ENCODE measurements at places on chromosomes 16 and 17. TPM values are rescaled to one million over a fixed set of nuclear protein-coding genes. Genes with fewer than 3 reads are reported as not detected.
A peak's percentile ranks its signal among the peaks of the same experiment; 100 is the strongest.

Gene TMEM231
- 12.6 TPM for total RNA-seq

Gene SPN
- 225 TPM for total RNA-seq

Gene CA5A
- not detected for total RNA-seq

Gene FAAP100
- total RNA-seq, result 51.2 TPM

Gene HSF5
- total RNA-seq, result not detected

Gene DCTPP1
- 124 TPM for total RNA-seq

Gene PMFBP1
- 0.27 TPM for total RNA-seq

Gene SDK2
- total RNA-seq, result 0.09 TPM

Gene TOM1L1
- 29.2 TPM for total RNA-seq

Gene SHISA9
- not detected for total RNA-seq

Gene CUEDC1
- total RNA-seq, result 1.0 TPM

Gene KRT37
- total RNA-seq, result not detected

Gene IGF2BP1
- total RNA-seq, result 318 TPM

Gene SCN4A
- 1.4 TPM for total RNA-seq

Gene OR3A3
- not detected for total RNA-seq

DNA sequence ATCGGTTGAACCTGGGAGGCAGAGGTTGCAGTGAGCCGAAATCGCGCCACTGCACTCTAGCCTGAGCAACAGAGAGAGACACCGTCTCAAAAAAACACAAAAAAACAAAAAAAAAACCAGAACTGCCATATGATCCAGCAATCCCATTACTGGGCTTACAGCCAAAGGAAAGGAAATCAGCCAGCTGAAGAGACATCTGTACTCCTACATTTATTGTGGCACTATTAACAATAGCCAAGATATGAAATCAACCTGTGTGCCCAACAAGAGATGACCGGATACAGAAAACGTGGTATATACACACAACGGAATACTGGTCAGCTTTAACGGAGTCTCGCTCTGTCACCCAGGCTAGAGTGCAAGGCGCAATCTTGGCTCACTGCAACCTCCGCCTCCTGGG, 14.6 kb downstream of the FANCA start:
- no peak for DNase-seq
- H3K36me3 ChIP-seq, result peaks cover 90% of the 10 kb centered on the region
- H3K27me3 ChIP-seq, result no peaks in the 10 kb centered on the region
- H3K4me1 ChIP-seq, result peaks cover 2% of the 10 kb centered on the region

DNA sequence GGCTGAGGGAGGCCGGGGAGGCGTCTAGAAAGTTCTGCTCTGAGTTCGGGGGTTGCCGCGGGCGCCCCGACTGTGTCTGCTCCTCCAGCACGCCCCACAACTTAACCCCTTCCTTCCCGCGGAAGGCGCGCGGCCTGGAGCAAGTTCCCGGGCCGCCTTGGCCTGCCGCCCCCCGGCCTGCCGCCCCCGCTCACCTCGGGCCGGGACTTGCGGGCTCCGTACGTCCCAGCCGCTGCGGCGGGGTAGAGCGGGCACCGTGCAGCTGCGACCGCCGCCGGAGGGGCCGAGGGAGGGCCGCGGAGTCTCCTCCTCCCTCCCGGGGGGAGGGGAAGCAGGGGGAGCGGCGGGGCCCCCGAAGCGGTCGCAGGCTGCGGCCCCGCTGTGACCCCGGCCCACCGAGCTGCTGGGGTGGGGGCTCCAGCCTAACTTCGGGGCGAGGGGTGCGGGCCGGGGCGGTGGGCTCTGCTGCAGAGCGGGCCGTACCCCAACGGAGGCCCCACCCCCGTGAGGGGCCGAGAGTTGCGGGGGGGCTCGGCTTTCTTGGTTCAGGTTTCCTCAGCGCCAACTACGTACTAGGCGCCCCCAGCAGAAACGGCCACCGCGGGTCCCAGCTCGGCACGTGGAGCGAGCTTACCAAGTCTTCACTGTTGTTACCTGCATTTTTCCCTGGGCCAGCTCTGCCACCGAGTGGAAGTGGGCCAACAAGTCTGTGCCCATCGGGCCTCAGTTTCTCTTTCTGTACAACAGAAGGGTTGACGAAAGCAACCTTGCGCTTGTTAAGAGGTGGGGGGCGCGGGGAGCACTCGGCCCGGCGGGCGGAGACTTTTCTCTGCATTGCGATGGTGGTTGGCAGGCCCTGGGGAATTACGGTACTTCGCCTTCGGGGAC, at the start of gene CCDC102A:
CCDC102A (minus strand) TSS at position 266 of the 888 bp plus-strand sequence. CDS start 7,394 bp downstream, outside the sequence.
- no peaks in the 10 kb centered on the region for H3K27me3 ChIP-seq
- DNase-seq, result peak; percentile 46
- peaks cover 21% of the 10 kb centered on the region for H3K4me1 ChIP-seq
- no peaks in the 10 kb centered on the region for H3K36me3 ChIP-seq
- H3K4me3 ChIP-seq, result peak within 1 kb of the TSS; percentile 78

GRCh38 chr16:85296859-85297660, 184.8 kb upstream of the CIBAR2 start:
- no peaks in the 10 kb centered on the region for H3K27me3 ChIP-seq
- no peaks in the 10 kb centered on the region for H3K36me3 ChIP-seq
- no peak overlapping the region for H3K27ac ChIP-seq
- peaks cover 14% of the 10 kb centered on the region for H3K4me1 ChIP-seq

DNA sequence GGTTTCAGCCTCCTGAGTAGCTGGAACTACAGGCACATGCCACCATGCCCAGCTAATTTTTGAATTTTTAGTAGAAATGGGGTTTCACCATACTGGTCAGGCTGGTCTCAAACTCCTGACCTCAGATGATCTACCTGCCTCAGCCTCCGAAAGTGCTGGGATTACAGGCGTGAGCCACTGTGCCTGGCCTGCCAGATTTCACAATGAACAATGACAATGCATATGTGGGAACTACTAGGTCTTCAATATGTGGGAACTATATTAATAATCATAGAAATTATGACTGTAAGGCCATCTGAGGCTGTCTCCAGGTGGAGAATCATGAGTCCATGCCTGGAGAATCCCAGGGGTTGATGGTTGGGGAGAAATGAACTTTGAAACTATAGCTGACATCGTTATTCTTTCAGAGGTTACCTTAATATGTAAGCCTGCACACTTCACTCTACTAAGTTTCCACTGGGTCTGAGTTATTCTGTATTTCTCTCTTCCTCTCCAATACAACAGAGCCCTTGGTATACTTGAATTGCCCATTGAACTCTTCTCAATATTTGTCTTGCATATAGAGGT, 7.2 kb upstream of the DRC7 start:
- H3K4me3 ChIP-seq, result no peak overlapping the region
- no peak overlapping the region for H3K27ac ChIP-seq
- DNase-seq, result no peak
- H3K27me3 ChIP-seq, result no peaks in the 10 kb centered on the region

- H3K4me3 ChIP-seq, result no peak overlapping the region
- no peaks in the 10 kb centered on the region for H3K36me3 ChIP-seq
- no peak for DNase-seq
- H3K27ac ChIP-seq, result no peak overlapping the region
Observed at GRCh38 chr16:52446080-52446479, 100.9 kb downstream of the TOX3 start.

GRCh38 chr17:73166731-73167581, 2.1 kb downstream of the SSTR2 start:
- peaks cover 59% of the 10 kb centered on the region for H3K27me3 ChIP-seq
- no peak overlapping the region for H3K27ac ChIP-seq
- no peaks in the 10 kb centered on the region for H3K4me1 ChIP-seq
- H3K36me3 ChIP-seq, result no peaks in the 10 kb centered on the region

DNA sequence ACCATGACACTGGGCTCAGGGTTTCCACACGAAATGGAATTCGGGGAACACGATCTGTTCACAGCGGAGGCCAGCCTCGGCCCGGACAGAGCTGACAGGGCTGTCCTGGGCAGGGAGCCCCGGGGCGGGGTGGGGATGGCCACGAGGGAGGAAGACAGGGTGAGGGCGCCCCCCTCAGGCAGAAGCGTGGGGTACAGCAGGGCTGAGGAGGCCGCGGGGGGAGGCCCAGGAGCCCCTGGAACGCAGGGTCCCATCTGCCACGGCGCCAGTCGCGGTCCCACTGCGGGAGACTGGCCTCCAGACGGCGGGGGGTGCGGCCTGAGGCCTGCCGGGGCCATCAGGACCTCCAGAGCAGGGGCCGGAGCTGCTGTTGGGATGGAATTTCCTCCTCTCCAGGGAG, 75.9 kb downstream of the LMF1 start:
- DNase-seq, result peak; percentile 72
- peaks cover 94% of the 10 kb centered on the region for H3K27me3 ChIP-seq
- H3K4me1 ChIP-seq, result no peaks in the 10 kb centered on the region
- H3K27ac ChIP-seq, result no peak overlapping the region

GRCh38 chr17:50893183-50893993, 27.2 kb upstream of the TOB1 start:
- H3K27me3 ChIP-seq, result no peaks in the 10 kb centered on the region
- no peak overlapping the region for H3K27ac ChIP-seq
- no peaks in the 10 kb centered on the region for H3K36me3 ChIP-seq
- peak; percentile 3 for DNase-seq
- H3K4me1 ChIP-seq, result peaks cover 7% of the 10 kb centered on the region

GRCh38 chr17:37438141-37438540, 31.5 kb downstream of the TADA2A start:
- no peak overlapping the region for H3K27ac ChIP-seq
- H3K4me3 ChIP-seq, result no peak overlapping the region
- peaks cover 68% of the 10 kb centered on the region for H3K36me3 ChIP-seq

GRCh38 chr17:4808378-4808767, 1.4 kb downstream of the PLD2 start:
- no peak overlapping the region for H3K4me3 ChIP-seq
- peaks cover 22% of the 10 kb centered on the region for H3K4me1 ChIP-seq
- DNase-seq, result no peak
- no peaks in the 10 kb centered on the region for H3K36me3 ChIP-seq
- no peaks in the 10 kb centered on the region for H3K27me3 ChIP-seq

- H3K27ac ChIP-seq, result no peak overlapping the region
- DNase-seq, result no peak
- no peaks in the 10 kb centered on the region for H3K27me3 ChIP-seq
- H3K4me1 ChIP-seq, result 0 out of 3 replicates have a peak, but pooled peaks cover 6% of the 10 kb centered on the region
Observed at GRCh38 chr16:10957771-10958482, 13.6 kb downstream of the CLEC16A start.

DNA sequence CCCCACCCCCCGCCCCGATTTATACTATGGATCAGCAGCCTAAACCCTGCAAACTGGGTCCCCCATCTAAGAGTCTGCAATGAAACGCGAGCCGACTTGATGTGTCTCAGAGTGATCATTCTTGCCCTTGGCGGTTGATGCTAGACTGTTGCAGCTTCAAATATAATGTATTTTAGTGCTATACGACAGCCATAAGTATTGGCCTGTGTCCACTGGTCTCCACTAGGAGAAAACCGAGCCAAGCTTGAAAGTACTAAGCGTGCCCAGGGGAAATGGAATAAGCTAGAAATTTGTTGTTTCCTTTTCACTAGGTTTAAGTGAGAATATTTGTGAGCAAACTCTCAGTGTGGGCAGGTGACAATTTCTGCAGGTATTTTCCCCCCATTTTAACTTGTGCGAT, 711.2 kb downstream of the MAF start:
- no peaks in the 10 kb centered on the region for H3K36me3 ChIP-seq
- H3K27ac ChIP-seq, result no peak overlapping the region
- DNase-seq, result no peak
- no peak overlapping the region for H3K4me3 ChIP-seq
- H3K27me3 ChIP-seq, result peaks cover 8% of the 10 kb centered on the region

DNA sequence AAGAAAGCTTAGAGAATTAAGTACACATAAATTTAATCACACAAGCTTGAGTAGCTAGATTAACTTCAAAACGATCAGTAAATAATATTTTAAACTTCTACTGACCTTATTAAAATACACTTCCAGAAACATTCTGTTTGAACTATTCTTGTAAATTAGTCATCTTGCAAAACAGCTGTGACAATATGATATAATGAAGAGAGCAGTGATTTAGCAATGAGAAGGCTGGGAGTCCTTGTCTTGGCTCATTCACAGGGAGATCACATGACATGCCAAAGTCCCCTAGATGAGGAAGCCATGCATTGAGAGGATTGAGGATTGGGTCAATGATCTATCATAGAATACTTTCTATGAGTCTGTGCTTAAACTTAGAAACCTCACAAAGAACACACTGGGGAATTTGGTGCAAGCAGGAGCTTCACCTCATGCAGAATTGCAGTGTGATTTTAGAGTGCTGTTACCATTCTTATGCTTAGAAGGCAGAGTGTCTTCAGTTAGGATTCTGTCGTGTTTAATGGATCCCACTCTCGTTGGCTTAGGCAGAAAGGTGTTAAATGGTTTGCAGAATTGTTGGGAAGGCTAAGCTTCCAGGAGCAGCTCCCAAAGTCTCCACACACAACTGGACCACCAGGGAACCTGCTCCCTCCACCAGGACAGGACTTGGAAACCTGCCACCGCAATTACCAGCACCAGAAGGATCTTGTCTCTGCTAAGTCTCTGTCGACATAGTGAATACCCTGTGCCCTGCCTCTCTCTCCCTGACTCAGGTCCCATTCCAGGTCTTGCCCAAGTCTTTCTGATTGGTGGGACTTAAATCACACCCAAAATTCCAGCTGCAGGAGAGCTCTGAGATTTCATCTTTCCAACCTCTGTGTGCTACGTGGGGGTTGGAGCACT, 87.1 kb downstream of the USP22 start:
- H3K27ac ChIP-seq, result no peak overlapping the region
- no peak for DNase-seq
- no peak overlapping the region for H3K4me3 ChIP-seq
- H3K4me1 ChIP-seq, result no peaks in the 10 kb centered on the region
- peaks cover 27% of the 10 kb centered on the region for H3K36me3 ChIP-seq

DNA sequence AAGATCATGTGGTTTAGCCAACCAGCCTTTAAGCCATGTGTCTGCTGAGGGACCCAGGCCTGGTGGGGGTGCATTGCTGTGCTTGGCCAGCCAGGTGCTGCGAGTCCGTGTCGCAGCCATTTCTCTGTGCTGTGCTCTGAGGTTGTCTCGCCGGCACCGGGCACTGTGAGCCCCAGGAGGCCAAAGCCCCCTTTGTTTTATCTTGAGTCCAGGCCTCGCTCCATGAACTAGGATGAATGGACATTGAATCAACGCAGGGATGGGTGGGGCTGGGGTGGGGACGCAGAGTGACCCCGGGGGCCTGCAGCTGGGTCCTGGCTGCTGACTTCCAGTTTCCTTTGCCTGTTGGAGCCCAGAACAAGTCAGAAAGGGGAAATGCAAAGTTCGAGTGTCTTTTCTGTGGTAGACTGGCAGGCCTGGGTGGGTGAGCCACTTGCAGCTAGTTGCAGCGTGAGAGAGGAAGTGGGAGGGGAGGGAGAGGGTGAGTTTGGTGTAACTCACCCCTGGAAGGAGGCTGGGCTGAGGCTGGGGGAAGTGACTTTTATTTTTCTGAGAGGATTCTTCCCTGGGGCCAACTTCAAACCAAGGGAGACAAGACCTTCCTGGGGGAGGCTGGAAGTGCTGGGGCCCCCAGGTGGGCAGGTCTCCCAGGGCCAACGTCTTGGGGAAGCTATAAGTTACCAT, 324.7 kb downstream of the SEC14L1 start:
- peak overlapping the region; percentile 40 for H3K27ac ChIP-seq
- H3K27me3 ChIP-seq, result no peaks in the 10 kb centered on the region
- H3K36me3 ChIP-seq, result peaks cover 14% of the 10 kb centered on the region
- DNase-seq, result no peak

GRCh38 chr17:66413559-66414520, 111.4 kb downstream of the PRKCA start:
- no peak overlapping the region for H3K27ac ChIP-seq
- no peaks in the 10 kb centered on the region for H3K36me3 ChIP-seq
- H3K4me1 ChIP-seq, result peaks cover 6% of the 10 kb centered on the region

All from K562 (cell line).